ENCODE measurements at places on chromosomes 1 and 21.

GRCh38 chr1:199336745-199337640 lies 690.5 kb upstream of the NR5A2 start:
- DNase-seq, result no peak

- no peak for DNase-seq
These were observed 16.0 kb upstream of the TDRD10 start for GRCh38 chr1:154485910-154486496.

GRCh38 chr1:59718064-59718988 lies 96.4 kb upstream of the HOOK1 start:
- no peak for DNase-seq

GRCh38 chr1:119136401-119136800 lies 4.1 kb downstream of the WARS2 start:
- no peak for DNase-seq

GRCh38 chr21:42441963-42442362 lies 38.3 kb downstream of the UBASH3A start:
- DNase-seq, result no peak

GRCh38 chr1:6423321-6423999 lies 1.1 kb upstream of the ESPN start:
- DNase-seq, result peak; percentile 16

DNA sequence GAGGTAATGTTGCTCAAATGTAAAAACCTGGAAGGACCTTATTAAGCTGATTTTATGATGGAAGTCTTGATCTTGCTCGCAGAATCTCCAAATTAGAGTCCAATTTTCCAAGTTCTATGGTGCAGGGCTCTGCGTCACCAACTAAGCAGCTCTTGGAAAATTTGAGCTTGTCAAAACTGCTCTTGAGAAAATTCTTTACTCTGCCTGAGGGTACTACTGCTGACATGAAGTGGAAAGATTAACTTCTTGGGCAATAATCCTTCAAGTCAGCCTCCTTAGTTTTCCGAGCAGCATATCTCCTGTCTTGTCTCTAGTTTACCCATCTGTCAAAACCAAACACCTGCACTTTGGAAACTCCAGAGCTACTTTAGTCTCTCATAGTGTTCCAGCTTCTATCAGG lies 293.7 kb downstream of the KCTD3 start:
- no peak for DNase-seq

GRCh38 chr1:43689289-43689688 lies 18.0 kb upstream of the ST3GAL3 start:
- DNase-seq, result no peak

DNA sequence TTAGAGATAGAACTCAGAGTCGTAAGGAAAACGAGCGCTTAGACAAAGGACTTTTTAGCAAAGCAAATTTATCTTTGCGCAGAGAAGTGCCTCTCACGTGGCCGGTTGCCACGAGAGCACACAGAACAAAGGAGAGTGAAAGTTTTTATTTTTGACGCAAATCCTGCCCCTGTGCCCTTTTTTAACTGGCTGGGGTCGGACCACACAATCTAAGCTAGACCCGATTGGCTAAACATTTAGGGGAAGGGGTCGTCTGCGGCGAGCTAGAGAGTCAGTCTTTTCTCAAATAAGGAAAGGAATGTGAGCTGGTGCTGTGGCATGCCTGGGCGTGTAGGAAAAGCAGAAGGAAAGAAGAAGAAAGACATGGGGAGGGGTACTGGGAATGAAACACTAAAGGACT lies 2.4 kb downstream of the KRTAP10-2 start:
- no peak for DNase-seq

- DNase-seq, result no peak
These were observed 884 bp downstream of the LHX4 start for GRCh38 chr1:180230791-180231505.

DNA sequence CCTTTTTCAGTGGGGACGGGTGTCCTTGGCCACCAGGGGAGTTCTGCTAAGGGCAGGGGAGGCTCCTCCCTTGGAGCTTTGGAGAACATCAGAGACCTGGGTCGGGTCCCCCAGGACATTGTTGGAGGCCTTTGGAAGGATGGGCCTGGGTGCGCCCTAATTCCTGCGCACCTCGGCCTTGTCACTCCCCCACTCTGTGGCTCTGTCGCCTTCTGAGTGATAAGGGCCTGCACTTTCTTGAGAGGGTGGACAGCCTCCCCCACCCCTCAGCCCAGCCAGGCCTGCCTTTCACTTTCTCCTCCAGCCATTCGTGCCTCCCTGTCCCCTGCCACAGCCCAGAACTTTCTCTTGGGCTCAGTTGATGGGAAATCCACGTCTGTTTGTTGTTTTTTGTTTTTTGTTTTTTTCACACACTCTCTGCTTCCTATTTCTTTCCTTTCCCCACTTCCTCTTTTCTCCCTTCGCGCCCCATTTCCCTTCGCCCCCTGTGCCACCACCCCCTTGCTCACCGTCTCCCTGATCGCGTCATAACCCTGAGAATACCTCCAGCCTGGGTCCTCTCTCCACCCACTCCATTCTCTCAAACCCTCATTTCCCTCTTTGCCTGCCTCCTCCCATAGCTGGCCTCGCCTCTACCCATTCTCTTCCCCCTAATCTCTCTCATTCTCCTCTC lies 85.6 kb downstream of the PAX7 start:
- no peak for DNase-seq

DNA sequence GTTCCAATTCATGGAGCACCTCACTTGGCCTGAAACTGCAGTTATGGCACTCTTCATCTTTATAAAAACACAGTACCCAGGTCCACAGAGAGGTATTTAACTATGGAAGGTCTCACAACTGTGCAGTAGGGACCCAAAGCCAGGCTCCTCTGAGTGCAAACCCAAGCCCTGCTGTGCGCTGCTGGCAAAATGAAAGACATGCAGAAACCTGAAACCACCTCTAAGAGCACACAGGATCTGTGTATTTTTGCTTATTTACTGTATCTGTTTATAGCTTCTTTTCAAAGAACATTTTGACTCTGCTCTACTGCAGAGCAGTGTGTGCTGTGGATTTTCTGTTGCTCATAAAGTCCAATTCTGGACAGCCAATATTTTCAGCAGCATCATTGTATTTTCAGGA lies 166.6 kb downstream of the DSCAM start:
- no peak for DNase-seq

- DNase-seq, result peak; percentile 65
These were observed 14.0 kb upstream of the DISC1 start for GRCh38 chr1:231612393-231613089.

GRCh38 chr1:43532716-43533115 lies 2.0 kb downstream of the PTPRF start:
- DNase-seq, result no peak

- no peak for DNase-seq
These were observed 18.4 kb downstream of the PIGK start for GRCh38 chr1:77200806-77201205.

DNA sequence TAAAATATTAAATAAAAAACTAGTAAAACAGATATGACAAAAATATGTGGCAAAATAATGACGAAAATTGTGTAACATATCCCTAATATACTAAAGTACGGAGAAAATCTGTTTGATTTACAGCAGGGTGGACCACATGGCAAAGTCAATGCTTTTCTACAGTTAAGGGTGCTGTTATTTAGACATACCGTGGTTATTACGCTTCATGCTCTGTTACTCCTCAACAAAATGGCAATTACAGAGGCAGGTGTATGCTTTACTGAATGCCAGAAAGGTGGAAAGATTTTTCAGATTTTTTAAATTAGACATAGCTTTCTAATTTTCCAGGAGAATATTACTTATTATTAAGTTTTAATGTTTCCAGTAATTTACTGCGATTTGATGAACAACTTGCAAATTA lies 343.9 kb upstream of the DPYD start:
- DNase-seq, result no peak

DNA sequence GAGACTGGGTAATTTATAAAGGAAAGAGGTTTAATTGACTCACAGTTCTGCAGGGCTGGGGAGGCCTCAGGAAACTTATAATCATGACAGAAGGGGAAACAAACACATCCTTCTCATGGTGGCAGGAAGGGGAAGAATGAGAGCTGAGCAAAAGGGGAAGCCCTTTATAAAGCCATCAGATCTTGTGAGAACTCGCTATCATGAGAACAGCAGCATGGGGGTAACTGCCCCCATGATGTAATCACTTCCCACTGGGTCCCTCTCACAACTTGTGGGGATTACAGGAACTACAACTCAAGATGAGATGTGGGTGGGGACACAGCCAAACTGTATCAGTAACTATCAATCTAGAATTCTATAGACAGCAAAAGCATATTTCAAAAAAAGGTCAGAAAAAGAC lies 64.7 kb upstream of the ACTRT2 start:
- no peak for DNase-seq

DNA sequence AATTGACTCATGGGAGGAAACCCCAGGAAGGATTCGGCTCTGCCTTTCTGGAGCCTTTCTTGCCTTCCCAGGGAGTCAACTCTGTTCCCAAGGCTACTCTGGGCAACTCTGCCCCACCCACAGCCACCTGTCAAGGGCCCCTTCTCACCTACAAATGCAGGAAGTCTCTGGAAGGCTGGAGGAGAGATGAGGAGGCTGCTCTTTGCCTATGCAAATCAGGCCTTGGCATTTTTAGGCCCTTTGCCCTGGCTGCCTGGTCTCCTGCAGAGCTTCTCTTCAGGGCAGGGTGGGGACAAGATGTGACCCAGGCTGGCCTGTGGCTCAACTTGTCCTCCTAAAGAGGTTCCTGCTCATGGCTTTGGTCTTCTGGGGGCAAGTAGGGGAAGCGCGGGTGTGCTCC lies 5.4 kb downstream of the SLC6A9 start:
- DNase-seq, result no peak

DNA sequence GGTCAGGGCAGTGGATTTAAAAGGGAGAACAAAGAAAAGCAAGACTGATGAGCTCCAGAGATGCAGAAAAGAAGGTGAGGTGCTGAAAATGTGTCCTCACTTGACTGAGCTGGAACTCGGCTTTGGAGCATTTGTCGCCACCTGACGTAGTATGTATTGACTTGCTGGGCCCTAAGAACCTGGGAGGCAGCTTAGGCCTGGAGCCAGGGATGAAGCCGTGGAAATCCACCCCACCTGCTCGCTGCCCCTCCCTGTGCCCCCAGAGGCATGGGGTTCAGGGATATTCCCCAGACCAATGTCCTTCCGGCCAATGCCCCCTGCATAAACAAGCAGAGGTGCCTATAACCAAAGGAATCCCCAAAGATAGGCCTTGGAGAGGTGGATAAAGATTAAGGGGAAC lies 14.3 kb downstream of the MRAP start:
- DNase-seq, result no peak

GRCh38 chr1:205455581-205456382 lies at the start of gene BLACAT1:
Gene BLACAT1 (minus strand): TSS chr1:205456045.
- no peak for DNase-seq

- no peak for DNase-seq
These were observed 170.3 kb upstream of the DUSP10 start for GRCh38 chr1:221912230-221912629.

GRCh38 chr1:220189750-220190347 lies 82.4 kb downstream of the RAB3GAP2 start:
- DNase-seq, result no peak

GRCh38 chr1:108478429-108479015 lies 28.4 kb downstream of the NBPF6 start:
- DNase-seq, result no peak

DNA sequence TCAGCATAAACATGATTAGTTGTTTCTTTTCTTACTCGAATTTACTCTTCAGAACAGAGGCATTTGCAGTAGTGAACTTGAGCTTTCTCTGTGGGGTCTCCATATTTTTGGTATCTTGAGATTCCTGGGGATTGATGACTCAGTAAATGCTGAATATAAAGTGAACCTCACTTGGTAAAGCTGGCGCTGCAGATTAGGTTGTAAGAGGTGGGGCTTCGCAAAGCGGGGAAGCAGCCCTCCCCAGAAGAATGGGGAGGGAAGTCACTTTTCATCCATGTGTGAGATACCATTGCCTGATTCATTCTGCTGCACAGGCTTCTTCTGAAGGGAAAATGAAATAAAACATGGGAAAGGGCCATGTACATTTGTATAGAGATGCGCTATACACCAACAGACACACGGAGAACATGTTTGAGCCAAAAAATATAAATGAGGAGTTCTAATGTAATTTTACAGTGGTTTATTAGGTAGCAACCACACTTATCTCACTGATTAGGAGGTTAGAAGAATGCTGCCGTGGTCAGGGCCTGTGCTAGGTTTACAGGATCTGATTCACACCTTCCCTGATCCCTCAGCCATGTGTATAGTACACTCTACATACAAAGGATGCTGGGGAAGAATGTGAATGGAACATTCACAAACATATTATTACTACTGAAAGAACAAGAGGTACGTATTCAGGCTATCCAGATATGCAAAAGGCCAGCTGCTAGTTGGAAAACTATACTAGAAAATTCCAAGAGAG lies 63.5 kb downstream of the DNTTIP2 start:
- no peak for DNase-seq

GRCh38 chr1:159839116-159839849 lies 12.6 kb downstream of the SLAMF8 start:
- DNase-seq, result no peak

DNA sequence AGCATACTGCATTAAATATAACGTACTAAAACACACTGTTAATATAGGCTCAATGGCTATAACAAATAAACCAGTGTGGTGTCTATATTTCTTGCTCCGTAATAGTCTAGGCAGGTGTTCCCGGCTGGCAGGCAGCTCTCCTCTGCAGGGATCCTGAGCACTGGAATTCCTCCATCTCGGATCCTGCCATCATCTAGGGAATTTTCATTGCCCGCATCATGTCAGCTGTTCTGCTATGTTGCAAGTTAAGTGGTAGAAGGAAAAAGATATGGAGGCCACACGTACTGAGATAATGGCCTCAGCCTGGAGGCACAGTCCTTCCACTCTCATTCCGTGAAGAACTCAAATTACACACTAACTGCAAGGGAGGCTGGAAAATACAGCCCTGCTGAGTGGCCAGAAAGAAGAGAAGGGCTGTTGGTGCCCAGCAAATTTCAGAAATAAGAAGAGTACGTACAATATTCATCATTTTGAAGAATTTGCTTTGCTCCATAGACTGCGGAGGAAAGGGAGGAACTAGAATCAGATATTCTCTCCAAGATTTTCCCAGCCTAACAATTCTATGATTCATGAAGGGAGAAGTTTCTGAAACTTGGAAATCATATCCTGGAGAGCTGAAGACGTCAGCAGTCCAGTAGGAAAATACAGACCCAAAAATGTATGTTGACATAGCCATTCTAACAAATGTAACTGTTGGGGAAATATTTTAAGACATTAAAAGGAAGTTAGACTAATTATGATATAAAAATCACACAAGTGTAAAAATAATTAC lies 263.3 kb downstream of the MRPL39 start:
- DNase-seq, result no peak

DNA sequence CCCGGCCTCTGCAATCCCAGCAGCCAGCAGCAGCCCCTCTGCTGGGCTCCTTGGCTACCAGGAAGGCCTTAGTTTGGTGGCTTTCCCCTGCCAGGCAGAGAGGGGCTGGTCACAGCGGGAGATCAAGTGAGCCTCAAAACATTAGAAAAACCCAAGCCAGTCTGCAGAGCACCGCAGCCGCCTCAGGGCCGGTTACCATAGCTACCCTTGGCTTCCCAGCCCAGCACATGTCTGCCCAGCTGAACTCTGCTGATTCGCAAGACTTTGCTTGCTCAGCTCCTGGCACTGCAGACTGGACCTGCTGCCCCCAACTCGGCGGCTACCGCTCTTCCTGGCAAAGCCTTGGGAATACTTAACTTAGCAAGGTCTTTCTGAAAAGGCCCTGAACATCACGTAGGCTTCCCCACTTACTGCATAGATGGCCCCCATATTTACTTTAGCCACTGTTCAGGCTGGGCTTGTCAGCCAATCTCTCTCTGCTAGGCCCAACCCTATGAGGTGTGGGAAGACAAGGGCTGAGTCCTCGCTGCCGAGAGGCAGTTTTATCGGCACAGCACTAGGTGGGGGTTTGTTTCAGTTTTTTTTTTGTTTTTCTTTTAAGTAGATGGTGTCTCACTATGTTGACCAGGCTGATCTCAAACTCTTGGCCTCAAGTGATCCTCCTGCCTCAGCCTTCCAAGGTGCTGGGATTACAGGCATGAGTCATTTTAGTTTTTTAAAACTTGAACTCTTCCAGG lies 28.6 kb upstream of the PLEKHG5 start:
- no peak for DNase-seq

All from thymus (tissue), 14 donors.